Activated CD4-positive, alpha-beta T cell treated with anti-CD3 and anti-CD28 coated beads, Interleukin-10, Interleukin-2, amounts not matched to agents 100 ng/mL and 50 ng/mL, durations not matched to agents 16 hours and 8 hours (primary cell): ENCODE measurements at places on chromosomes 2 and 18.
A peak's percentile ranks its signal among the peaks of the same experiment; 100 is the strongest.

DNA sequence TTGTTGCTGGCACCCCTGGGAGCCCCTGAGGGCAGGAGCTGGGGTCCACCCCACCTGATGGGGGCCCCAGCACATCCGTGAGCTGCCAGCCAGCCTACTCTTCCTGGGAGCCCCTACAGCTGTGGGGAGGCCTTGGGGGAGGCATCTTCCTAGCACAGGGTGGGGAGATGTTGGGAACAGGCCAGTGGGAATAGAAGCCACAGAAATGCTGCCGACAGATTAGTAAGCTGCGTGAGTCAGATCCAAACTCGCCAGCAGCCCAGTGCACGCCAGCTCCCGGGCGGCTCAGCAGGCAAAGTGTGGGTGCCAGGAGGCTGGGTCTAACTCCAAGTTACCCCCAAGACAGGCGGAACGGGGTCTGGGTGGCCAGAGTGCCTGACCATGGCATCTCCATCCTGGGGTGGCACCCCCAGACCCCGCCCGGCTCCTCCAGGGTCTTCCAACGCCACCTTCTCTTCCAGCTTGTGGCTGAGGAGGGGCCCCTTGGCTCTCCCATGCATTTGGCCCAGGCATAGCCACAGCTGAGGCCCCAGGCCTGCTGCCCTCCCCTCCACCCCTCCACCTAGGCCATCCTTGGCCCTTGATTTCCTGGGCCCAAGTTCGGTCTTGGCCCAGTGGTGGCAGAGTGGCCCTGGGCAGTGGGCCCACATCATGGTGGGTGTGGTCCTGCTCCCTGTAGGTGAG is 15.3 kb downstream of the CROCC2 start:
- DNase-seq: no peak

GRCh38 chr2:177612659-177613058 is 220.1 kb downstream of the AGPS start:
- no peak for DNase-seq

DNA sequence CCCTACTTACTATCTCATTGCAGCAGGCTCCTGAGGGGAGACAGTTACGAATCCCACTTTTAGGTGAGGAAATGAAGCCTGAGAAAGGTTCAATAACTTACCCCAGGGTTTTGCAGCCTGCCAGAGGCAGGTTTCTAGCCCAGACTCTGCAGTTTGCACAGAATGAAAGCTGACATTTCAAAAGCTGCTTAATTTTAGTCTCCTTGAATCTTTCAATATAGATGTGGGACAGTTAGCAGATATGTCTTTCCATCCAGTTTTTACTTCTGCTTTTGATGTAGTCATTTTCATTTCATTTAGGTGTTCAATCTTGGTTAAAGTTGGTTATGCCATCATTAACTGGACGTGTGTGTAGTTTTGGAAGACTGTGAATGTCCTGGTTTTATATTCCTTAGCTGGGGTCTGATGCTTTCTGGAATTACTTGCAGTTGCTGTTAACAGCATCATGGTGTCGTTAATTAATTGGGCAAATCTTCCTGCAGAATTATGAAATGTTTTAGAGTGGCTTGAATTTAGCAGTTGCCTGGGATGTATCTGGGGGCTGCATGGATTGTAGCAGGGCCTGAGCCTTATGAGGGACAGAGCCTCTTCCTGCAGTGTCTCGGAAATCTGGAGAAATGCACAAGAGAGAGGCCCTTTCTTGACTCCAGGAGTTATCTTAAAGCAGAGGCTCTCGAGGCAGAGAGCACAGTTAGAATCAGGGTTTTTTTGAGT is 100.8 kb downstream of the ZNF532 start:
- no peak for DNase-seq

DNA sequence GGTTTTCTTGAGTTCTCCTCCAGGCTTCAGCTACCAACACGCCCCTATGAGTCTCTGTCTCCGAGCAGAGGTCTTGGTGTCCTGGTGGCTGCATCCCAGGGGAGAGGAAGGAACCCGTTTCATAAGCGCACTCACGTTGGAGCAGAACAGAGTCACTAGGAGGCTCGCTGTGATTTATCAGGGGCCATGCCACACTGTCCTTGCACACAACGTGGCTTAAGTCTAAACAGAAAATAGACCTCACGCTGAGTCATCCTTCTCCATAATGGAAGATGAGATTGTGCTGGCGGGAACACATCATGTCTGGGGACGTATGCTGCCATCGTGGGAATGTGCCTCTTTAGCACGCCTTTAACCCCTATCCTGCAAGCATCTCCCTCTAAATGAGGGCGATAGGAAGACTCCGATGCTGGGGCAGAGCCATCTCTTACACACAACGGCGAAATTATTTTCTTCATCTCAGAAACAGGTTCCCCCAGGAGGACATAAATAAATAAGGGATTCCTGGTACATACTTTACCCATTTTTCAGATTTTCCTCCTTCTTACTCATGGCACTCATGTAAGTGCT is 211.4 kb downstream of the KLHL29 start:
- DNase-seq: no peak

GRCh38 chr18:6486764-6487426 is 72.2 kb upstream of the L3MBTL4 start:
- DNase-seq: no peak

- no peak for DNase-seq
Measured at GRCh38 chr2:171629113-171629512, 58.2 kb upstream of the DYNC1I2 start.

DNA sequence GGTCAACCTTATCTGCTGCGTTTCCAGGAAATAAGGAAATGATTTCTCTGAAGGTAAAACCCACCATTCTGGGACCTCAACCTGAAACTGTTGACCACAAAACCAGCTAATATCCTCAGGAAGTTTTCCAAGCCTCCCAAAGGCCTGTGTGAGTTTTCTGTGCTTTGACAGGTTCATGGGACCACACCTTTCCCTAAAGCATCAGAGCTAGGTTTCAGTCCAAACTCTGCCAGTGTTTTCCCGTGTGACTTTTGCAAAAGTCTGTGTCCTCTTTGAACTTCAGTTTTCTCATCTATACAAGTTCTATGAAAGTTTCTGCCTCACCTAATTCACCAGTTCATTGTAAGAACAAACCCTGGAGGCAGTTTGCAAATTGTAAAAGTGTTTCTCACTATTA is 39.8 kb downstream of the VSNL1 start:
- DNase-seq: no peak

DNA sequence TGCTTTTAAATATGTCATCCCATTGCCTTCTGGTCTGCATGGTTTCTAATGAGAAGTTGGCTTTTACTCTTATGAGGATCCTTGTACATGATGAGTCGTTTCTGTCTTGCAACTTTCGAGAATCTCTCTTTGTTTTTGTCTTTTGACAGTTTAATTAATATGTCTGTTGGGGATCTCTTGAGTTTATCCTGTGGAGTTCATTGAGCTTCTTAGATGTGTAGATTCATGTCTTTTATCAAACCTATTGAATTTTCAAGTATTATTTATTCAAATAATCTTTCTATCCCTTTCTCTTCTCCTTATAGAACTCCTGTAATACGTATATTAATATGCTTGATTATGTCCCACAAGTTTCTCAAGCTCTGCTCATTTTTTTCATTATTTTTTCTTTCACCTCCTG is 67.9 kb downstream of the TMEM185B start:
- no peak for DNase-seq

DNA sequence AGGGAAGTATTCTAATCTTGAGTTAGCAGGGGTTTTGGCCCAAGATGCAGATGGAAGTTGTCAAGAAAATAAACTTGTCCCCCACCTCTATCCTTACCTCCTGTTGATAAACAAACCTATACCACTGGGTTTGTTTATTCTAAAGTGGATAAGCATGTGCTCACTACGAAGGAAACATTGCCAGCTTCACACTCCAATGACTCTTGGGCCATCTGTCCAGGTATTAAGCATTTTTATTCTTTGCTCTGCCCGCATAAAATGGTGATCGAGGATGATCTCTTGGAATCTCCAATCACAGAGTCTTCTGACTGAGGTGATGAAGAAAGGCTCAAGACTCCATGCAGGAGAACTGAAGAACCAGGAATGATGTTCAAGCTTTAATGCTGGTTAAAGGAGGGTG is 1908.4 kb upstream of the PIK3C3 start:
- no peak for DNase-seq

GRCh38 chr2:239181903-239182581 is 218.8 kb downstream of the HDAC4 start:
- DNase-seq: no peak

- DNase-seq: peak; percentile 26
Measured at GRCh38 chr2:10873790-10874437, 37.8 kb upstream of the KCNF1 start.

GRCh38 chr2:190720691-190721090 is 71.8 kb downstream of the NAB1 start:
- DNase-seq: peak; percentile 27

GRCh38 chr2:143344780-143345179 is 215.6 kb downstream of the ARHGAP15 start:
- DNase-seq: no peak

GRCh38 chr2:230734247-230735175 is 21.9 kb downstream of the CAB39 start:
- DNase-seq: no peak

DNA sequence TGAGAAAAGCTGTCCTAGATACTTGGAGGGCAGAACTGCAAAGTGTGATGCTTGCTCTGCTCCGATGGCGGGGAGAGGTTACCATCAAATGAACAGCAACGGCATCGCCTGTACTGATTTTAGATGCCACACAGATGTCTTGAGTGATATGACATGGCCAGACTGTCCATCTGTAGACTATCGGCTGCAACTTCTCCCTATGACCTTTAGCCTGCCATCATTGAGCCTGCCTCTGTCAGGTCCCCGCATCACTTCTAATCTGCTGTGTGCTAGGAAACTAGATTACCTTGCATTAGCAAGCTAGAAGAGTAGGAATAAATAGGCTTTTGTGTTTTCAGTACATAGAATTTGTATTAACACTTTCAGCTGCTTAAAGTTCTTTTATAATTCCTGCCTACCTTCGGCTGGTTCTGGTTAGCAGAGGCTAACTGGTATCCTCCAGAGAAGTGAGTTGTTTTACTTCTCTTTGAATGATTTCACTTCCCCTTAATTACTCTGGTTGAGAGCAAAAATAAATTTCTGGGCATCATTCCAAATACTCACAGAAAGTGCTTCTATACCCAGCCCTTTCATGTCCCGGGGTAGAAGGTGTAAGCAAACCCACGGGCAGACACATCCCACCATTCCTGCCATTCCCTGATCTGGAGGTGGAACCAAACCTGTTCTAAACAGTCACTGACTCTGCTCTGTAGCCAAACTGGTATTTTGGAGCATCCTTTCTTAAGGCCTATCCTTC is 24.0 kb downstream of the GAREM2 start:
- DNase-seq: no peak

- DNase-seq: no peak
Measured at GRCh38 chr18:73313476-73313875, 445.7 kb upstream of the NETO1 start.

DNA sequence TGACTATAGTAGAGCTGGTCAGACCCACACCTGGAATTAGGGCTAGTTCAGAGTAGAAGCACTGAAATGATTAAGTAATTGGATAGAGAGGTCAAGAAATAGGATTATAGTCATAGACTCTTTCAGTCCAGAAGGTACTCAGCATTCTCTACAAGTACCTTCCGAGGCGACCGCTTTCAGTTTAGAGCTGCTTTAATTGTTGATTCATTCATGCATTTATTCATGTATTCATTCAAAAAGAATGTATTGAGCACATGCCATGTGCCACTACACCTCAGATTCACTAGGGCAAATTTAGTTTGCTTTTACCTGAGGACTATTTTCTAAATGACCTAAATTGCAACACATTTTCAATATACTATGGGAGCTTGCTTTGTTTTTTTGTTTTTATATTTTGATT is 48.7 kb downstream of the CRIM1 start:
- no peak for DNase-seq

DNA sequence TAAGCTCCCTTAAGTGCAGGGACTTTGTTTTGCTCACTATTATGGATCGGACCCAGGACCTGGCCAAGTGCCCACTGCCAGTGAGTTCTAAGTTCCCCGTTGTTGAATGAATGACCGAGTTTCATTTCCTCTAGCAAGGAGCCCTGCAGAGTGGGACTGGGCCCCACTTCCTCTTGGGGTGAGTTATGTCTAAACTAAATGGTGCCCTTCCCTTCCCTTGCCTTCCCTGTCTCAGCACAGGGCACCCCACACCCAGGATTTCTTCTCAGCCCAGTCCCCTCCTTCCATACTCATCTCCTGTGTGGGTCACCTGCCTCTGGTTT is 195.3 kb upstream of the HS6ST1 start:
- no peak for DNase-seq

- DNase-seq: no peak
Measured at GRCh38 chr2:146147448-146148012, 1627.6 kb upstream of the ZEB2 start.

DNA sequence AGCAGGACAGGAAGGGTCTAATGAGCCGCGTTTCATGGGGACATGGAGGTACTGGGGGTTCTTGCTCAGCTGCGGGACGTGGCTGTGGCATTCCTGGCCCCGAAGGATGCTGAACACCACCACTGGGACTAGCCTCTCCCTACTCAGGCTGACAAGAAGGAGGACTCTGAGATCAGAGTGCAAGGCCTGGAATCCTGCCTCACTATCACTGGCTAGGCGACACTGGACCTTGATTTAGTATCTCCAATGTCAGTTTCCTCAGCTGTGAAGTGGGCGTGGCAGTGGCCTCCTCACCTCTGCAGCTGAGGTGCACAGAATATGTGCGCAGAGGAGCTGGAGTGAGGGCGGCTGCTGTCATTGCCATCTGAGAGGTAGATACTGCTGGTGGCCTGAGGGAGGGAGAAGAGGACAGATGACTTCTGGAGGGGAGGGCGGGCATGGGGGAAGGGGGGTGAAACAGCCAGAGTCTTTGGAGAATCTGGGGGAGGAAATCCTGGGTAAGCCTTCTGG is 157.8 kb upstream of the CAPN13 start:
- no peak for DNase-seq

DNA sequence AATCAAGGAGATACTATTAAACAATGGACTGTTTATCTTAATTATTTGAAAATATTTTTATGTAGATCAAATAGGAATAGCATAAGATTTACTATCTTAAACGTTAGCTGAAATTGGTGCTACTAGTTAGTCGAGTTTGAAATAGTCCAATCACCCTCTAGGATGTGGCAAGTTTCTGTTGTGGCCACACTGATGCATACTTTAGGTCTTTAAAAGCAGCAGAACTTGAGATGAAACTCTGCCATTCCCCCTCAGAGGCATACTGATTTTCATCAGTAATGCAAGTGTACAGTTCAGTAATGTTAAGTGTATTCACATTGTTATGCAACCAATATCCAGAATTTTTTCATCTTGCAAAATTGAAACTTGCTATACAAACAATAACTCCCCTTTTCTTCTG is 151.8 kb downstream of the SLC4A10 start:
- no peak for DNase-seq
